CD4-positive, alpha-beta T cell treated with Interleukin-15 for 4 hours (primary cell): ENCODE measurements at places on chromosomes 16 and 17.

DNA sequence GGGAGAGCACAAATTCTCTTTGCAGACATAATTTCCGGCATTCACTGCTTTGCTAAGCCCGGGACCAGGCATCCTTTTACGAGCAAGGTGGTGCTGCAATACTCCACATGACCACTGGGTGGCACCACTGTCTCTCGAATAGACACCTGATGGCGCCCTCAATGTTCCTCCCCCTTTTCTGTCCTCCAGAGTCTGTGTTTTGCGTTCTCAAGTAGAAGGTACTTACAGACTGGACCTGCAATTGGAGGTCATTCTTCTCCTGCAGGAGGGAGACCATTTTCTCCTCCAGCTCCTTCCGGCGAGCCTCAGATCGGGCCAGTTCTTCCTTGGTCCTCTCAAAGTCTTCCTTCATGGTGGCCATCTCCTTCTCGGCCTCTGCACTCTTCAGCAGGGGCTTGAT lies 45.2 kb downstream of the MYH13 start:
- DNase-seq = peak; percentile 54

GRCh38 chr17:43169561-43170139 lies 1.4 kb upstream of the NBR1 start:
- DNase-seq = no peak

- no peak for DNase-seq
Measured at GRCh38 chr16:63415014-63415413, 1378.8 kb upstream of the CDH8 start.

DNA sequence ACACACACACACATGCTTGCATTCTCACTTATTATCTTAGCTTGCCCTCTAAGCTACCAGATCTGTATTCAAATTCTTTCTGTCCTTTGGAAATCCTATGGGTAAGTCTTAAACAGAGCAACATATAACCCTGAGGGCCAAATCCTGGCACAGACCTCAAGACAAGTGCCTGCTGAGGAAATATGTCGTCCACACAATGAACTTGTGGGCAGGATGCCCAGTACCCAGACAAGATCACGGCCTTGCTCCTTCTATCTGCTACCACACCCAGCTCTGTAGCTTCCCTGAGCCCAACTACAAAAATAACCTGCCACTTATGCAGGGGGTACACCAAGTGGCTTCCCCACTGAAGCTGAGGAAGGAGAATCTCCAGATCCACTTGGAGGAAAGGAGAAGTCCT lies 37.3 kb upstream of the FA2H start:
- no peak for DNase-seq

DNA sequence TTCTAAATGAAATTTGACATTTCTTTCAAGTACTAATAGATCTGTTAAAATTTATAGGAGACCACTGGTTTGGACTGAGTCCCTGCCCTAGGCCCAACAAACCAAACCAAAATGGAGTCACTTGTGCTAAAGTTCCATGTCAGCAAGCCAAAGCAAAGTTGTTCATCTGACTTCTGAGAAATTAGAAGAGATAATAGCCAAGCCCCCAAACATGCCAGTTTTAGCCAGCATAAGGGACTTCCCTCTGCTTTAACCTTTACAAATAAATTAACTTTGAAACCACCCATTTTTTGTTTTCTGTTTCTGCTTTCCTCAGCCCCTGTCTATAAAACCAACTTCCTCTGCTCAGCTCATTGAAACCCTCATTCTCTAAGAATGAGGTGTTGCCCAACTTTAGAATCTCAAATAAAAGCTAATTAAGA lies 18.9 kb downstream of the CDR2 start:
- peak; percentile 34 for DNase-seq

GRCh38 chr16:72241008-72241407 lies 69.1 kb upstream of the PMFBP1 start:
- DNase-seq = no peak

- no peak for DNase-seq
Measured at GRCh38 chr17:60729854-60730253, 52.2 kb downstream of the BCAS3 start.

- DNase-seq = no peak
Measured at GRCh38 chr16:69471121-69471520, 46.7 kb downstream of the CYB5B start.

DNA sequence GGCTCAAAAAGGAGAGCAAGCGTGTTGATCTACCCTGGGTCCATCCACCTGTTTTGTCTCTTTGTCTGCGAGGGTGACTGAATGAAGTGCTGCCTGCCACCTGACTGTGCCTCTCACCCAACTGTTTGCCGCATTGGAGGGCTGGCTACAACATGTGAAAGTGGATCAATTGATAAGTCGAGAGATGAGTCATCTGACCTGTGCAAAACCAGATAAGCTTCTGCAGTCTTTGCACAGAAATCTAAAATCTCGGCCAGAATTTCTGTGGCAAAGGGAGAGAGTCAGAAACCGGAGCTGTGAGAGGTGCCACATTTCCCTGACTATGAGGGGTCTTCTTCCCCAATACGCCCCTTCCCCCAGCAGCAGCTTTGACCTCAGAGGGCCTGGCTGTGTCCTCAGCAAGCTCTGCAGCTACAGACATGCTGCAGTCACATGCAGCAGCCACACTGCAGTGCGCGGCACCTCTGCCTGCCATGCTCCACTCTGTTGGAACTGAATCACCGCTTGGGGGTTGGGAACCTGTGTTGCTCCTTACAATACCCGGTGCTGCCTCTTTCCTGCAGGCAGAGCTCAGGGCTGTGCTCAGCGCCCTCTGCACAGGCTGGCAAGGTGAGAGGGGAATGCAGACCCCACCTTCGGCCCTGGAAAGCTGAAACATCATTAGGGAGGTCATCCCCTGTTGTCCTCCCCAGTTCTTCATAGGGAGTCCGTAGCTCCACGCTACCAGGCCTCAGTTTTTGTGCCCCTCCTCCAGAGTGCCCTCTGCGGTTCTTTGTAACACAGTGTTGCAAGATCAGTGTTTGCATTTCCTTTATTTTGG lies 16.2 kb upstream of the HAS3 start:
- peak; percentile 23 for DNase-seq

- no peak for DNase-seq
Measured at GRCh38 chr16:87789437-87790291, 23.9 kb upstream of the KLHDC4 start.

DNA sequence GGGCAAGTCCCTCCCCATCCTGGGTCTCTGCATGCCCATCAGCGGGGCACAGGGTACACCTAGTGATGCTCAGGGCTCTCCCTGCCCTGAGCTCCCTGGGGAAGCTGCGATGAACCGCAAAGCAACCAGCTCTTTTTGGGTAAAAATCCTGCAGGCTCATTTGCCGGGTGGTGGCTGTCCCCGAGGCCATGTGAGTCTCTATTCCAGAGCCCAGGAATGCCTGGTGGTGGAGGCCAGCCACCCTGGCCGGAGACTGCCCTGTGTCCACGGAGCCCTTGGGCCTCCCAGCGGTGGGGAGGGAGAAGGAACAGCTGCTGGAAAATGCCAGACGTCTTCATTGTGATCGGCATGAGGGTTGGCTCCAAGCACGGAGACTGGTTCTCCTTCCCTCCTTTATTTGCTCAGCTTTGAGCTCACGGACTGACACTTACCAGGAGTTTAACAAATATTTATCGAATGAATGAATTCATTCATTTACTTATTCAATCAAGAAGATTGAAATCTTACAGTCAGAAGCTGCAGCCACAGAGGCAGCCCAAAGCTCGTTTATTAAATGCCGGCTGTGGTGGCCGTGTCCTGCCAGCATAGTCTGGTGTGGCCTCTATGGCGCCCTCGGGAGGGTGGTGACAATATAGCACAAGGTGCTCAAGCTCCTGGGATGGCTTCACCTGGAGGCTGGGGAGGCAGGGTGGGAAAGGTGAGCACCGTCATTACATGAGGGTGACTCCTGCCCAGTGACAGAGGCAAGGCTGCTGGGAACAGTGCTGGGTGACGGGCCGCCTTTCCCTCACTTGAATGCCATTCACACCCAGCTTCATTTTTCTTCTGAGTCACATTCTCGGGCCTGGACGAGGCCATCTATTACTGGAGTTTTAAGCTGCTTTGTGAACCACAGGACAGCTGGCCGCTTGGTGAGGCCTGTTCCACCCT lies 31.1 kb upstream of the JPH3 start:
- DNase-seq = no peak

DNA sequence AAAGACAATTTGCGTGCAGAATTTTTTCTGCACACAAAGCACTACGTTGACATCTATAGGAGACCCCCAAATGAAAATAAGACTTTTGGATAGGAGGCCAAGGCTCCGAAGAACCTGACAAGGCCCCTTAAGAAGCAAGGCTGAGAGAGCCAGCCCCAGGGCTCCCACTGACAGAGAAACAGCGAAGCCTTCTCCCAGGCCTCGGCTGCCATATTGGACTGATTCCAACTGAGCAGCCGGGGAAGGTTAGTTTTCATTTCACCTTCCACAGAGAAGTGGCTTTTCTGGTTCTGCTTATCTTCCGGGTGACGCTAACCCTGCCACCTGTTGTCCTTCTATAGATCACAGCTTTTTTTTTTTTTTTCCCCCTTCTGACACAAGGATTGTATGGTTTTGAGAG lies 356.7 kb downstream of the SOX9 start:
- DNase-seq = no peak

DNA sequence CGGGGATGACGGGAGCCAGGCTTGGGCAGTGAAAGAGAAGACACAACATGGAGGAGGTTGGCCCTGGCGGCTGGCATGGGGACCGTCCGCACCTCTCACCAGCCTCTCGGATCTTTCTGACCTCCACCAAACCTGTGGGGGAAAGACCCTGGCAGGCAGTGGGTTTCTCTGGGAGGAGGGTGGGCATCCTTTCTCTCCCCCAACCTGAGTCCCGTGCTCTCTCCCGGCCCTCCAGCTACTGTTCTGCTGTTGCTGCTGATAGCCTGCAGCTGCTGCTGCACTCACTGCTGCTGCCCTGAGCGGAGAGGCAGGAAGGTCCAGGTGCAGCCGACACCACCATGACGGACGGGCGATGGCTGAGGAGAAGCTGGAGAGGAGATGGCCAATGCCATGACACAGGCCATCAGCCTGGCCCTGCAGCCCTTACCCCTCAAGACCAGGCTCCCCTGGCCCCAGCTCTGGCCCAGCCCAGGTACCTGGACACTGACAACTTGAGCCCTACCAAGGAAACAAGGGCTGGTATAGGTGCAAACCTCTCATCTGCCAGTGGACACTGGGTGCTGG lies 7.4 kb downstream of the SMIM5 start:
- DNase-seq = no peak

- no peak for DNase-seq
Measured at GRCh38 chr16:62021161-62021581, 15.1 kb downstream of the CDH8 start.

GRCh38 chr17:57372156-57372555 lies 115.8 kb downstream of the MSI2 start:
- DNase-seq = no peak

DNA sequence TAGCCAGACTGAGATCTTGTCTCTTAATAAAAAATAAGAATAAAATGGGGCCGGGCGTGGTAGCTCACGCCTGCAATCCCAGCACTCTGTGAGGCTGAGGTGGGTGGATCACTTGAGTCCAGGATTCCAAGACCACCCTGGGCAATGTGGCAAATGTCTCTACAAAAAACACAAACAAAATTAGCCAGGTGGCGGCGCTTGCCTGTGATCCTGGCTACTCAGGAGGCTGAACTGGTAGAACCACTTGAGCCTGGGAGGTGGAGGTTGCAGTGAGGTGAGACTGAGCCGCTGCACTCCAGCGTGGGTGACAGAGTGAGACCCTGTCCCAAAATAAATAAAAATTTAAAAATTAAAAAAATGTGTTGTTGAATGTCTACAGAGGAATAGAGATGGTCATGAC lies 2.9 kb upstream of the DEF8 start:
- no peak for DNase-seq

- DNase-seq = no peak
Measured at GRCh38 chr16:64362193-64362592, 759.7 kb downstream of the CDH11 start.

DNA sequence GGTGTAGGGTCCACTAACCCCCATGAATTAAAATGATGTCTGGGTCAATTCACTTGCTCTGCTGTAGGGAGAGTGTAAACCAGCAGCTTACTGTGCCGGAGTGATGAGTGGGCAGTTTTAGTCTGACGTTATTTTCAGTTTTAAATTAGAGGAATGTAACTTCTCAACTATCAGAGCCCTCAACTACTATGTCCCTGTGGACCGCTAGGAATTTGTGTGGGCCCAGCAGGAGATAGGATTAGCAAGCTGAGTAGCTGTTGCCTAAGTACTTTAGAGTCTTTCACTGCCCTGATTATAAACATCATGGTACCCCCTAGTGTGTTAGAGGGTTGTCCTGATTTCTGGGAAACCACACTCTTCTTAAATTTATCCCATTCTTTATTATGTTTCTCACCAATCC lies 11.4 kb downstream of the MARVELD3 start:
- DNase-seq = no peak

- peak; percentile 48 for DNase-seq
Measured at GRCh38 chr17:79082311-79083190, 7.9 kb downstream of the ENGASE start.

GRCh38 chr17:77425791-77426641 lies 285.2 kb downstream of the SEC14L1 start:
- peak; percentile 45 for DNase-seq

DNA sequence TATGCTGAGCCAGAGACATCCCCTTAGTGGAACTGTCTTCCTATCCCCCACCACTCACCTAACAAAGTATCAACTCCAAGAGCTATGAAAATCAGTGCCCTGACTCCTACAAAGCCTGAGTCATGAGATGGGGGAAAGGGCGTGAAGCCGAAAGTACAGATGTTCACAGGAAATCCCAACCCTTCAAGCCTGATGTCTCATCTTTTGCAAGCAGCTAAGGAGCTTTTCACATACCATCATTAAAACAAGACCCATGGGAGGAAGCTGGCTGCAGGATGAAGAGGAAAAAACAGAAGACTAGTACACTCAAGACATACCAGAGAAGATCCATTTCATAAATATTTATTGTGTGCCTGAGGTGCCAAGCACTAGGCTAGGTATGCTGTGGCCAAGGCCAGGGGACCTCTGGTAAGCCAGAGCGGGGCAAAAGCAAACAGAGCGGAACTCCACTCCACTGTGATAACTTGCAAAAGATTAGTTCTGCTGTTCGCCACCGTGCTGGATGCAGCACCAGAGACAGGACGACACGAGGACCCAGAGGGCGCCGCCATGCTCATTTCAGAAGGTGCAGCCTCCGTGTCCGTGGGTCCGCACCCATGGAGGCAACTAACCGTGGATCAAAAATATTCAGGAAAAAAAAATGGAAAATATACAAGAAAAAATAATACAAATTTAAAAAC lies 4.5 kb upstream of the MNT start:
- no peak for DNase-seq

- DNase-seq = peak; percentile 34
Measured at GRCh38 chr17:18025241-18025944, 13.6 kb downstream of the ATPAF2 start.

DNA sequence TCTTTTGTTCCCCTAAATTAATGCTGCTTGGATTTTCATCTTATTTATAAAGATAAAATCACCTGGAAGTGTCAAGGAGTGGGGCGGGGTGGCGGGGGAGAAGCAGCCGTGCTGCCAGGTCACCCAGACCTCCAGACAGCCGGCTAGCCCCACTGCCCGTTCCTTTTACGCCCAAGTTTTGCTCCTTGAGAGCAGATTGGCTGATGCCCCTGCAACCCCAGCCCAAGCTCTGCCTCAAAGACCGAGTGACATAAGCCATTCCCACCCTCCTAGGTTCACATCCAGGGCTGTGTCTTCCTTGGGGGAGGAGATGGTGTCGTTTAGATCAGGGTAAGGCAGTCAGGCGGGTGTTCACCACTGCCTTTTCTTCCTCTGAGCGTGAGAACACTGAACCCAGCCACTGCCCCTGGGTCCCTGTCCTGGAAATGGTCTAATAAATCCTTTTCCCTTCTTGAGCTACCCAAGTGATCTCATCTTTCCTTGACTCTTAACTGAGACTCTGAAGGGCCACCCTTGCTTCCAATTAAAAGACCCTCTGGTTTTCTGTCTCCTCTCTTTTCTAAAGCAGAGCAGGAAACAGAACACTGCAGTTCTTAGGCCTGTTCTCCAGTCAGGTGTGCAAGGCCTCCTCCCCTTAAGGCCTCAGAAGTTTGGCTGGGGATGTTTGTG lies 5.7 kb downstream of the PDF start:
- DNase-seq = no peak
